ENCODE measurements at places on chromosomes 5 and 9. TPM values are rescaled to one million over a fixed set of nuclear protein-coding genes. Genes with fewer than 3 reads are reported as not detected.

DNA sequence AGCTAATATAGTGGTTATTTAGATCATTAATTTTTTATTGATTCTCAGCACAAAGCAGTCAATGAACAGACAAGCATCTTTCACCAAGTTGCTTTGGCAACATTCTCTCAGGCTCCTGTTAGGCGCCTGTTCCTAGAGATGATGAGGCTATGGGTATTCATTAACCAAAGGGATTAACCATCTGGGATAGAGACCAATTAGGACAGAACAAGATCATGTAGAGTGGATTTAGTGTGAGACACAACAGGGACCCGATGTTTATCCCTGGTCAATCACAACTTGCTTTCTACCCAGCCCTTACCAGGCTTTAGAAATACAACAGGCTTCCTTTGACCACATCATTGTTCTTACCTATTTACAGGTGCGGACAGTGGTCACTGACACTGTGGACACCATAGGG lies 82.2 kb downstream of the PJA2 start:
- DNase-seq, result no peak

DNA sequence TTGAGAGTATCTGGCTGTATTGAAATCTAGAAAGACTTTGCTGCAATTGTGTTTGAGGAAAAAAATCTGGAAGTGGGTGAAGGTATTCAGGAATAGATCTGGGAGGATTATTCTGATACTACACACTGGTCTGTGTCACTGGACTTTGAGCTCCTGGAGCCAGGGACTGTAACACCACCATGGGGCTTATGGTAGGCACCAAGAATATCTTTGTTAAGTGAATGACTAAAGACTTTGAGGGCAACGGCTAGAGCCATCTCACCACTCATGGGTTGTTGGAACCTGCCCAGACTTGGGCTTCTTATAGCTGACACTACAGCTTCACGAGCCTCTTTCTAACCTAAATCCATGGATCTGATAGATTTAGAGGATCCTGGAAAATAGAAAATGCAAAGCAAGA lies 10.2 kb downstream of the NFX1 start:
- peak; percentile 38 for DNase-seq

- DNase-seq, result no peak
Observed at GRCh38 chr5:52661903-52662595, 125.7 kb upstream of the ITGA1 start.

Gene LCN1
- polyA plus RNA-seq, result not detected

GRCh38 chr5:66169534-66169933 lies 25.4 kb downstream of the SREK1 start:
- DNase-seq, result no peak

- DNase-seq, result no peak
Observed at GRCh38 chr5:137845472-137845871, 22.2 kb upstream of the MYOT start.

Gene TICAM2
- not detected for polyA plus RNA-seq

Gene CDH10
- polyA plus RNA-seq, result 0.01 TPM

DNA sequence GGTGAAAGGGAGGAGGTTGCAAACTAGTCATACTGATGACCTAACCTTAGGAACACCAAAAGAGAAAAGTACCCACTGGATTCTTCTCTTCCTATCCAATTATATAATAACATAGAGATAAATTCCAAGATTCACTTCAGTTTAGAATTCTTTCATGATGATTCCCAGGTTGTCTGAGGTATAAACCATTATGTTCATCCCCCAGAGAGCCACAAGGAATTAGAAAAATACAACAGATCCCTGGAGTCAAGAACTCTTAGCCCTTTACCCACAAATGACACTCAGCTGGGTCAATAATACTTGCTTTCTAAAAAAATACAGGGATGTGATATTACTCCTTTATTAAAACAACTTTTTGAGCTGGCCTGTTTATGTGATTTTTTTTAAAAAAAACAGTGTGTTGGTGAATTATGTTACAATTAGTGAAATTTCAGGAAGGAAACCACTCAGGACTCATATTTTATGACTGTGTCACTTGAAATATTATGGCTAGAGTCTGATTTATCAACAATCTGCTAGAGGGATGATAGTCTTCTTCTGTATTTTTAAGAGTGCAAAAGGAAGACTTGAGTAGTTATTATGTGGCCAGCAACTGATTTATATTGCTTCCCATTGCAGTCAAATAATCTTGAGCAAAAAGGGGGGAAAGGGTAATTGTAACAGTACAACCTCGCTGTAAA lies 338.2 kb downstream of the NFIB start:
- no peak for DNase-seq

Gene ZNF608
- 0.66 TPM for polyA plus RNA-seq

DNA sequence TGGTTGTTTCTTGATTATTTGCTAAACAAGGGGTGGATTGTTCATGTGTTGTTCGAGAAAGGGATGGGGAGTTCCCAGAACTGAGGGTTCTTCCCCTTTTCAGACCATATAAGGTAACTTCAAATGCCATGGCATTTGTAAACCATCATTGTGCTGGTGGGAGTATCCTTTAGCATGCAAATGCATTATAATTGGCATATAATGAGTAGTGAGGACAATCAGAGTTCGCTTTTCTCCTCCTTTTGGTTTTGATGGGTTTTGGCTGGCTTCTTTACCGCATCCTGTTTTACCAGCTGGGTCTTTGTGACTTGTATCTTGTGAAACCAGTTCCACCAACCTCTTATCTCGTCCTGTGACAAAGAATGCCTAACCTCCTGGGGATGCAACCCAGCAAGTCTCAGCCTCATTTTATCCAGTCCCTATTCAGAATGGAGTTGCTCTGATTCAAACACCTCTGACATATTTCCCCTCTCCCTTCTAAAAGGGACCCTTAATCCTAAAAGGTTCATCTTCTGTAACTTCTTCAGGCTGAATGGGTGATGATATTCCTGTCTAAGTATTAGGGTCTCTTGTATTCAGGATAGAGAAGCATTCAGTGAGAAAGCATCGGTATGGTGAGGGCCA lies 8.7 kb upstream of the FBN2 start:
- DNase-seq, result no peak

- DNase-seq, result no peak
Observed at GRCh38 chr5:1312206-1312605, 17.3 kb upstream of the TERT start.

- no peak for DNase-seq
Observed at GRCh38 chr5:35794684-35795375, 61.9 kb upstream of the IL7R start.

DNA sequence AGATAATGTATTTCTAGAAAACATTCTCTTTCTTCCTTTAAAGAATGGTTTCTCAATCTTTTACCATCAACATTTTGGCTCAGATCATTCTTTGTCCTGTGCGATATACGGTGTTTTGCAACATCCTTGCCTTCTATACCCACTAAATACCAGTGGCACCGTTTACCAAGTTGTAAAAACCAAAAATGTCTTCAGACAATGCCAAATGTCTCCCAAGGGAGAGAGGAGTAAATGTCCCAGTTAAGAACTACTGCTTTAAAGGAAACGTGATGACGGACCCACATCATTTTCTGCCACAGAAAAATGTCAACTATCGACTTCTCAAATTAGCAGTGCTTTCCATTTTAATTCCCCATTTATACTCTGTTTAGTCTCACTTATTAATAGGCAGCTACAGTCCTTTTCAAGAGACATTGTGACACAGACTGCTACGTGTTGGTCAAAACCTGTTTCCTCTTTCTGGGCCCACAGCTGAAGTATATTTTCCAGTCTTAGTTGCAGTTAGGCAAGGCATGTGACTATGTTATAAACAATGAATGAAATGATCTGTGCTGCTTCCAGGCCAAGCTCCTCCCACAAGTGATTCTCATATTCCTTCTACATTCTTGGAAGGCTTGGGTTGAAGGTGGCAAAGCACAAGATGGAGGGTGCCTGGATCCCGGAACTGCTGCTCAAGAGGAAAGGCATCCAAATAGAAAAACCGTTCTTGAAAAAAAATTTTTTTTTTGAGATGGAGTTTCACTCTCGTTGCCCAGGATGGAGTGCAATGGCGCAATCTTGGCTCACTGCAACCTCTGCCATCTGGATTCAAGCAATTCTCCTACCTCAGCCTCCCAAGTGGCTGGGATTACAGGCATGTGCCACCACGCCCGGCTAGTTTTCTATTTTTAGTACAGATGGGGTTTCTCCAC lies 8.8 kb downstream of the PRXL2C start:
- DNase-seq, result no peak

GRCh38 chr5:78016863-78017529 lies 240.9 kb upstream of the TBCA start:
- DNase-seq, result no peak

- no peak for DNase-seq
Observed at GRCh38 chr9:108069991-108070390, 580.4 kb upstream of the KLF4 start.

DNA sequence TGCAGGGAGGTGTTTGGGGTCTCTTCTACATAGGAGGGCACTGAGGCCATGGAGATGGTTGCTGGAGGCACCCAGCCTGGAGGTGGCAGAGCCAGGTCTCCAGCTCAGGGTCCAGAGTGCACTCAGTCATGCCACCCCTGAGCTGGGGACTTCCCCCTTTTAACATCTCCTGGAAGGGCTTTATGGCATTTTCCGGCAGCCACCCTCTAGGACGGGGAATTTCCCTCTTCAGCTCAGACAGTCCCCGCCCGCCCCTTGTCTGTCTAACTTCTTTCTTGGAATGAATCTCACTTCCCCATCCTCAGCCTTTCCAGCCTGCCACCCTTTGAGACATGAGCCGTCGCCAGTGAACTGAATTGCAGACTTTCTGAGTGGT lies 49.9 kb downstream of the COL15A1 start:
- DNase-seq, result no peak

DNA sequence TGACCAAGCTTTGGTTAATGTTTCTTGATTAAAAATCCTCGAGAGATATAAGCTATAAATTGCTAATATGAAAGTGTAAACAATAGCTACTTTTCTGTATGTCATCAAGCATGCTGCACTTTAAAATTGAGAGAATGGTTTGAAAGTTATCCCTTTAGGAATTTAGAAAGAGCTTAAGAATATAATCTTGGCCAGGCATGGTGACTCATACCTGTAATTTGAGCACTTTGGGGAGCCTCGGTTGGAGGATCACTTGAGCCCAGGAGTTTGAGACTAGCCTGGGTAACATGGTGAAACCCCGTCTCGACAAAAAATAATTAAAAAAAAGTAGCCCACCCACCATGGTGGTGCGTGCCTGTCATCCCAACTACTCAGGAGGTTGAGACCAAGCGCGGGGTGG lies 12.2 kb upstream of the MROH2B start:
- DNase-seq, result no peak

DNA sequence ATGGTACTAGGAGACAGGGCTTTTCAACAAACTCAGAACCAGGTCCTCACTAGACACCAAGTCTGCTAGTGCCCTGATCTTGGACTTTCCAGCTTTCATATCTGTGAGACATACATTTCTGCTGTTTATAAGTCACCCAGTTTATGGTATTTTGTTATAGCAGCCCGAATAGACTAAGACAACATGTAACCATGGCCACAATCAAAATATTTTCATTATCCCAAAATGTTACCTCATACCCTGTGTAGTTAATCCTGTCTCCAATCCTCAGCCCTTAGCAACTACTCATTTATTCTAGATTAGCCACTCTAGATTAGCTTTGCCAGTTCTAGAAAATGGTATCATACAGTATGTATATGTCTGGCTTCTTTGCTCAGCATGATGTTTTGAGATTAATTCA lies 6.3 kb upstream of the ATG10 start:
- DNase-seq, result no peak

DNA sequence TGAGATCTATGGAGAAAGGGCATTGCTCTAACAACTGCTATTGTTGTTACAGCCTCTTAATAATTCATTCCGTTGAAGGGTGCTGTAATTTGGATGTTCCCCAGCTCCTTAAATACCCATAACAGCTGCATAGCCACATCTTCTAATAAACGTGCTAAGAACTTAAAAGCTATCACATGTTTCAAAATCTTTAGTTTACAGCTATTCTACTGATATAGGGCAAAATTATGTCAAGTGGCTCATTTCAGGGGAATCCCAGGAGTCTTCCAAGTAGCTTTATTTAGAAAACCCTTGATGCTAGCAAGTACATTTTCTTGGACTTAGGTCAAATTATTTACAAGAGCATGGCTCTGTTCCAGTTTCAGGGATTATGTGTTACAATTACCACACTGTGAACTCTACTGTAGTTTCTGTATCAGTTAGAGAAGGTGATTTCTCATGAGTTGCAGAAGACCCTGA lies 990.4 kb upstream of the ACO1 start:
- no peak for DNase-seq

Gene SPINK4
- polyA plus RNA-seq, result 2.0 TPM

DNA sequence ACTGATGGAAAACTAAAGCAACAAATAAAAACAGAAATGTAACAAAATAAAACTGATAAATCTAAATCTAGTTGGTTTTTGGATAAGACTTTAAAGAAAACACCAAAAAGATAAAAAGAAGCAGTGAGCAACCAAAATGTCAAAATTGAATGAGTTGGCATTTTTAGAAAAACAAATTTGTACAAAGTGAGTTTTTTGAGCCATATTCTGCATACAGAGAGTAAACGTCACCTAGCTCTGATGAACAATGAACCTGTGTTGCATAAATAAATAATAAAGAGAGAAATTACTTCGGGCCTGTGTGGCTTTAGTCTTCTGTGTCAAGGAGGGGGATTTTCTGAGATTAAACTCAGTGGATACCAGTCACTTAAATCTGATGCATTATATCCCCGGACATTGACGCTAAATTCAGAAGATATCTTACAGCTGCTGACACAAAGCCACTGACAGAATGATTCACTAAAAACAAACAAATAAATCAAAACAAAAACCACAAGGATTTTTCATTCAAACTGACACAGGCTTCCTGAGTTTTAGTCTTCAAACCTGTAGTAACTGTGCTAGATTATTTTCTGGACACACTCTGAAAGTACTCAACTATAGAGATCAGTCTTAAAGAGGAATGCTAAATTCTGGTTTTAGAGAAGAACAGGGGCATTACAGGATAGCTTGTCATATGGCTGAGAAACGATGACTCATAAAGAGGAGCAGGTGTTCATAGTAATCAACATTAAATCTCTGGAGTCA lies 403.5 kb upstream of the ST8SIA4 start:
- no peak for DNase-seq

DNA sequence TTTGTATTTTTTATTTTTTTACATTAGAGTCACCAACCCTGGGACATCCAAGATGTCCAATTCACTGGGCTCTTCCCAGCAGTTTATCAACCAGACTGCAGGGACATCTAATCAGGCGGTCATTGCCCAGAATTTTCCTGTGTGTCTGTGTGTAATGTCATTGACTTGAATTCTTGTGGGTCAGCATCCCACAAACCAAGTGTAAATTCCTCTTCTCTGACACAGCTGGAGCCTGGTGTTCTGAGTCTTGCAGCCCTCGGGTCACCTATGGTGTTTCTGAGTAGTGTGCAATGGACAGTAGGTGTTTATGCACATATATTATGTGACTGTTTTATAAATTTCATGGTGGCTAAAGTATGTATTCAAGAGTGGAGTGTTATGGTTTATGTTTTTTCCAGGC lies 815.7 kb downstream of the SEMA5A start:
- no peak for DNase-seq

Gene ADGRD2
- polyA plus RNA-seq, result not detected

Gene PCDHGA1
- 0.40 TPM for polyA plus RNA-seq

GRCh38 chr5:130759061-130759460 lies 406.0 kb downstream of the HINT1 start:
- no peak for DNase-seq

Gene INSL4
- not detected for polyA plus RNA-seq

Gene ORM1
- 1,180 TPM for polyA plus RNA-seq
